ENCODE measurements at places on chromosomes 16 and 17.

DNA sequence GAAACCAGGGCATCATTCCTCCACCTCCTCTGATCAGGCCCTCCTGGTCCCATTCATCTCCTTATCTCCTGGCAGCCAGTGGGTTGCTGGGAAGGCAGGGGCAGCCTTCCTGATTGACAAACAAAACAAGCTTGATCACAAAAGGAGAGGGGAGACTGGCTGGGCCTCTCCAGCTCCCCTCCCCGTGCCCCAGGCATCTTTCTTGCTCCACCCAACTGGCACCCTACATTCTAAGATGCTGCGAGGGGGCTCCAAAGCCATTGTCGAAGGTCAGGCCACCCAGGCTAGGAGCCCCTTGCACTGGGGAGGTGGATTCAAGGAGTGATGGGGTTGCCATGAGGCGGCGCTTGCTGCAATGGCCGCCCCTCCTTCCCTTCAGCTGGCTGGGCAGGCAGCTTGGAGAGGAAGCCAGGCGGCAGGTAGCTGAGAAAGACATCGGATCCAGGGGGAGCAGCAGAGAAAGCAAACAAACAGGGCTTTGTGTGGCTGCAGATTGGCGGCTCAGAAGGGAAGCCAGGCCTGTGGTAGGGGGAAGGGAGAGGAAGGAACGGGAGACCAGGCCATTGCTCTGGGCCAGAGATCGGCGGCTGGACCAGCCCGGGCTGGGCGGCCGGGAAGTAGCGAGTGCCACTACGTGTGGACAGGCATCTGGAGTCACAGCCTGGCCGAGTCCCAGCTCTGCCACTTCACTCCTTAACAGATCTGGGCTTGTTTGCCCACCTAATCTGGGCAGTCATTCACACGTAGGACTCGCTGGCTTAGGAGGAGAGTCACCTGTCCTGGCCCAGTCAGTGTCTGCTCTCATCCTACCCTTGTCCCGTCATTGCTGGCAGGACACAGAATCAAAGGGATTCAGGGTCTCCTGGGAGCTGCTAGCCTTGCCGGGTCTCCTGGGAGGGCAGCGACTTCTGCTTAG lies 12.3 kb downstream of the RAI1 start:
- DNase-seq = no peak

DNA sequence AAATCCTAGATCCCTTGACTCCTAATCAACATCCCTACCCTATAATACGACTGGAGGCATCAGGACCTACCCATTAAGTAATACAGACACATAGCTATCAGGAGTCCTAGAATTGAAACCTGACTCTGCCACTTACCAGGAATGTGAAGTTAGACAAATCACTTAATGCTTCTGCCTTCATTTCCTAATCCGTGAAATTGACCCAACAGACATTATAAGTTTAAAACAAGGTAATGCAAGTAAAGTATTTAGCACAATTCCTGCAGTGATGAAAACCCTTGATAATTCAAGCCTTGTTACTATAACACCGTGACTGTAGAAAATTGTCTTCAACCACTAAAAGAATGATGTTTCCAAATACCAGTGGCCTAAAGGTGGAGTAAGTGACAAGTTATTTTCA lies 150.2 kb downstream of the KCNJ2 start:
- no peak for DNase-seq

- peak; percentile 59 for DNase-seq
These were observed 2.7 kb downstream of the XYLT1 start for GRCh38 chr16:17467923-17468540.

DNA sequence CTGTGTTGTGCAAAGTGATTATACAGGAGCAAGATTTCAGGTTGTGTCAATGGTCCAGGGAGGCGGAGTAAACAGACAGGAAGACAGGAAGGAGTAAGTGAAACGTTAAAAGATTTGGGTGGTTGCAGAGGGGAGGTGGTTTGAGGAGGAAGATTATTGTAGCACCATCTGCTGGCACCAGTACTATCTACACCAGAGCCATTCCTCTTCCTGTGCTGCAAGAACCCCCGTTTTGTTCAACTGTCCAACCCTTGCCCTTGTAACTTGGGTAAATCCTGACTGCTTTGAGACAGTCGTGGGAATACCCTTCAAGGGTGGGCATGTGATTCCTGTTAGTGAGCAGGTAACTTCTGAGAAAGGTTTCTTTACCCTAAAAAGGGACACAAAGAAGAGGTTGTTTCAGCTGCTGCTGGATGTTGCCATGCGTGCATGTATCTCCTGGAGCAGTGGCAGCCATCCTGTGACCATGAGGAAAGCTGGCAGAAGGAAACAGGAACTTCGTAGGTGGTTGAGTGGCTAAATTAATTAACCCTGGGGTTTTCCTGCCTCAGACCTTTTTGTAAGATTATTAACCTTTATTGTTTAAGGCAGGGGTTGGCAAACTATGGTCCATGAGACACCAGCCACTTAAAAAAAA lies 124.1 kb downstream of the PRKCA start:
- peak; percentile 60 for DNase-seq

DNA sequence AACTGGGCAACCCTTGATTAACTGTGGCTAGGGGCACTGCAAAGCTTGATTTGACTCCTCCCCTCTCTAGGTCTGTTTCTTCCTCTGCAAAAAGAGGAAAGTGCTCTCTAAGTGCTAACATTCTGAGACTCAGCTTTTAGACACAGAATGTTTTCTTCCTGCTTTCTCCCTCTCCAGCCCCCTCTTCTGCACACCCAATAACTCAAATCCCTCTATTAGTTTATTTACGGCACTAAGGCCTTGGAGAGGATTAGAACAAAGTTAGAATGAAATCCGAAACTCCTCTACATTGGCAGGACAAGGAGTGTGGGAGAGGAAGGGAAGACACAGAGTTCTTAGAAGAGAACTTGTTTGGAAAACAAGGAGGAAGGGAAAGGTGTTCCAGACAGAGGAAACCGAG lies 3.3 kb upstream of the SBK1 start:
- DNase-seq = no peak

DNA sequence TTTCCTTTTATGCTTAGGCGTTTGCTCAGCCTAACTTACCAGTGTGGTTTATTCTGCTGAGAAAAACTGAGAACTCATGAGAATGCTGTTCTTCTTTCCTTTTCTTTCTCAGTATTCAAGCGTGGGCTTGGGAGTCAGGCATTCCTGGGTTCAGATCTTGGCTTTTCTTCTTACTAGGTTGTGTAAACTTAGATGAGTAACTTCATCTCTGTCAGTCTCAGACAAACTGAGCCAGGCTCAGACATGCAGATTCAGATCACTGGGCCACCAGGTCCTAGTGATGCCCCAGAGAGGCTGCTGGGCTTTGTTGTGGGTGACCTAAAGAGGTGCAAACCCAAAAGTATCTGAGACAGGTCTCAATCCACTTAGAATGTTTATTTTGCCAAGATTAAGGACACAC lies 95.8 kb upstream of the MPHOSPH6 start:
- no peak for DNase-seq

- no peak for DNase-seq
These were observed 87.2 kb upstream of the CACNG5 start for GRCh38 chr17:66747578-66748275.

DNA sequence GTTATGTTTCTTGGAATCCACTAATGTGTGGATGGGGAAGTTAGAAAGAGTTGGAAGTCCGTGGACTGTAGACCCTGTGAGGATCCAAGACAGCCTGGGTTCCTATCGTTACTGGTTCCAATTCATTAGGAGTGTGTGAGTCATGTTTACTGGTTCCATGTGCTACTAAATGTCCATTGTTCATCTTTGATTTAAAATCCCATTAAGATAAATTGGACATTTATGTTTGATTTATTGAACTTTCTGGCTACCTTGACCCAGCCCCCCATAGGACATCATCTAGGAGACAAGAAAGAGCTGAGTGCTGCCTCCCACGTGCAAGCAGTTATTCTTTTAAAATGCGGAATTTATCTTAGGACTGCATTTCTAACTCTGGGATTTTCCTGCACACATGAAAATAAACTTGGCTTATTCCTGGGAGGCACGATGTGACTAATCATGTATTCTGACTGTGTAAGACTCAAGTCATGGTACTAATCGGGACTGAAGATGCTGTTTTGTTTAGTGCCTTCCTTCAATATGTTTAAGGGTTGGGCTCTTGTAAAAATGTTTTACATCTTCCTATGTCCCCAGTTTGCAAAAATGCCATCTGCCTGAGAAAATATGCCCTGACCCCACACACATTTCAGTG lies 53.4 kb downstream of the RGS9 start:
- no peak for DNase-seq

GRCh38 chr17:29359777-29360176 lies 30.4 kb upstream of the TAOK1 start:
- DNase-seq = no peak

- DNase-seq = peak; percentile 48
These were observed 126.6 kb downstream of the ANKRD11 start for GRCh38 chr16:89363621-89364393.

GRCh38 chr16:77963185-77964044 lies 58.9 kb upstream of the CLEC3A start:
- peak; percentile 24 for DNase-seq

DNA sequence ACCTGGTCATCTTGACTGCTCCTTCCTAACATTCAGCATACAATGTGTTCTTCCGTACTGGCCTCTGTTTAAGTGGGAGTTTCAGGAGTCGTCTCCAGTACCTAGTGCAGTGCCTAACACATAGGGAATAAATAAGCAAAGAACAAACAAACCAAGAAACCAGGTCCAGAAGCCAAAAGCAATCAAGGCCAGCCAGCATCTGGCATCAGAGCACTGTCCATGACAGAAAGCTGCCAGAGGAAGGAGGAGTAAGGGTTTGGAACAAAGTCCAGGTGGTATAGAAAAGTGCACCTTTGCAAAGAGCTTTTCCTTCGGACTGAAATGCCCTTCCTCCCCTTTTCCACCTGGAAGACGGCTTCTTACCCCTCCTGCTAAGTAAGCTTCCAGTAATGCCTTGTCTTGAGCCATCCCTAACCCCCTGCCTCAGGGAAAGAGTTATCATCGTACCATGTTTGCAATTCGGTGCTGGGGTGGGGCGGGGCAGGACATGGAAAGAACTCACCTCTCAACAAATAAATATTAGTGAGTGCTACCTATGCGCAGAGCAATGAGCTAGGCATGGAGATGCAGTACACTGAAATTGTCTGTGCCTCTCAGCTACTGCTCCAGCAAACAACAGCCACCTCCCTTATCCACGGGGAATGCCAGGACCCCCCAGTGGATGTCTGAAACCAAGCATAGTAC lies 47.6 kb downstream of the C17orf67 start:
- no peak for DNase-seq

- no peak for DNase-seq
These were observed 8.9 kb upstream of the PMP22 start for GRCh38 chr17:15274017-15274416.

DNA sequence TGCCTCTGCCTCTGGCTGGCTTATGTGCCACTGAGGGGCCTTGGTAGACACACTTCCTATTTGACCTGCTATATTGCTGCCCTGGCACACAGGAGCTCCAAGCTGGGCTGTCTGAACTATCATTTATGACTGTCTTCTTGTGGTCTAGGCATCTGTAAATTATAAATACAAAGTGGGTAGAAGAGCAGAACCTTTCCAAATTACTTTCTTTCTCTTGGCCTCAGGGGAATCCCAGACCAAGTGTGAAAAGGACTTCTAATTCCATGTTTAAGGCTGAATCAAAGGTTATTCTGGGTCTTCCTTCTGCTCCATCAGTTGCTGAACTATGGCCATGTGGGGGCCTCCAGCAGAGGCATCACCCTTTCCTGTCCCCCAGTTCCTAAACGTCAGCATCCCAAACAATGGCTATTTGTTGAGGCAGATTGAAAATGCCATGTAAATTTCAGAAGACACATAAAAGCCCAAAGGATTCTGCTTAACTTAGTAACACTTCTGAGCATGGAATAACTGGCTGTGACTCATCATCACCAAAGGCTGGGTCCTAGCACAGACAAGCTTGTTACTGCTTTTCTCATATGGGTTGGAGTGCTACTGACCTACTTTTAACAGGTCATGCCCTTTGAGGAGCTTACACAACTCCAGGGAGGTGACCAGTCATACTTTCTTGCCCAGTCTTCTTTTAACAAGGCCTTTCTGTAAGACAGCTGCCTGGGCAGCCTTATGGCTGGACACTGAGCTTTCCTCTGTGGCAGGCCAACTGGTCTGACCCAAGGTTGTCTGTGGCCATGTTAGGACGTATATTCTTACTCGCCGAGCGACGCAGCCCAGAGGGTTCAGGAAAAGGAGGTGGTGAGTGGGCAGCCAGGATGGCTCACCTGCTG lies 154.8 kb downstream of the VPS53 start:
- DNase-seq = no peak

GRCh38 chr16:89707695-89708094 lies 6.2 kb upstream of the SPATA2L start:
- DNase-seq = no peak

GRCh38 chr17:46179375-46179999 lies 13.7 kb downstream of the KANSL1 start:
- DNase-seq = no peak

DNA sequence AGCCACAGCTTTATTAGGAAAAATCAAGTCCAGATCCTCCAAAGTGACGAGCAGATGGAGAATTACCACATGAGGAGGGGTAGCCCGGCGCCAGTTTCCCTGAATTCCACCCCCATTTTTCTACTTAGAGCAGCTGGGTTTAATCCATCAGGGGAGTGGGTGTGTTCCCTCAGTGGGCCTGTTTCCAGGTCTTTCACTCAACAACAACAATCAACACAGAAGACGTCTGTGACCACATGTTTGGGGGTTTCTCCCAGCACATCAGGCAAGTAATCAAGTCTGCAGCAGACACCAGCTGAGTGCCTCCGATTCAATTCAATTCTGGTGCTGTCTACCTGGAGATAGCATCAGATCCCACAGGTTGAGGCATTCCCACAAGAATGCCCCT lies 6.8 kb downstream of the SLC6A2 start:
- DNase-seq = no peak

DNA sequence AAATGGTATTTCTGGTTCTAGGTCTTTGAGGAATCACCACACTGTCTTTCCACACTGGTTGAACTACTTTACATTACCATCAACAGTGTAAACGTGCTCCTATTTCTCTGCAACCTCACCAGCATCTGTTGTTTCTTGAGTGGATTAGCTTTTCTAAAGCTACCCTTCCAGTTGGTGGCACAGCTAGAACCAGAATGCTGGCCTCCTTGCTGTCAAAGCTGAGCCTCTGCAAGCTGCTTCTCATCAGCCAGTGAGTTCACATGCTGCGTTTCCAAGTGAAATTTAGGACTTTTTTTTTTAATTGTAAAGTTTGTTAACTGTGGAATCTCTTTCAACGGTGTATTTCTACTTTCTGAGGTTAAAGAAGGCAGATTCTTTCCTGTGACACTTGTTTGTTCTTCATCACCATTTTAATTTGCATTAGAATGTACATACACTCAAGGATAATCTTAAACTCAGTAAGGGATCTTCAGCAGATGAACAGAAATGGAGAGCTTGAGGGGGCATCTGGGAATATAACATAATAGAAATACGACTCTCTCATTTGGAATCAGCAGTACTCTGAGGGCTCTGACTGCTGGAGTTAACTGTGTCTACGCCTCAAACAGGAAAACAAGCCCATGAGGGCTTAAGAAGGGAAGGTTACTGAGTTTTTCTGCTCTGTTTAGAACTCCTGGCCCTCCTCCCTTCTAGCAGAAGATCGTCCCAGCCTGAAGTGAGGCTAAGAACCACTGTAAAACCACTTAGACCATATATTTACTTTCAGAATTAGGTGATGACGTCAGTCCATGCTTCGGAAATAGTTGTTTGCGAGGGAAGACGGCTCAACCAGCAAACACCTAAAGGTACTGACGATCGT lies 148.4 kb upstream of the FAM20A start:
- no peak for DNase-seq

All from CD4-positive, alpha-beta T cell treated with Interleukin-1 beta for 1 hour (primary cell).